ENCODE measurements at places on chromosomes 1 and 21.

GRCh38 chr1:102970496-102971078 is 137.7 kb downstream of the COL11A1 start:
- peak; percentile 62 for DNase-seq

DNA sequence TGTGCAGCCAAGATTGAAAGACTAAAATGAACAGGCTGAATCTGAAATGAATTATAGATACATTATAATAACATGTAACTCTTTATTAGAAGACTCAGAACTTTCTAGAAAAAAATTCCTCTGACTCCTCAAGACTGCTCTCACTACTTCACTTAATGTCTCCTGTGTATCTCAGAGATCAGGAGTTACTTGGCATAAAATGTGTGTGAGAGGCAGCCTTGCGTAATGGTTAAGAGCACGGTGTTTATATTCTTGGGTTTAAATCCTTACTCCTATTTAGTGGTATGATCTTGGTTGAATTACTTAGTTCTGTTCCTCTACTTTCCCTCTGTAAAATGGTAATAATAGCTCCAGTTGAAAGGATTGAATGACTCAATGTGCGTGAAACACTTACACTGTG is 634.9 kb downstream of the LTN1 start:
- DNase-seq = no peak

DNA sequence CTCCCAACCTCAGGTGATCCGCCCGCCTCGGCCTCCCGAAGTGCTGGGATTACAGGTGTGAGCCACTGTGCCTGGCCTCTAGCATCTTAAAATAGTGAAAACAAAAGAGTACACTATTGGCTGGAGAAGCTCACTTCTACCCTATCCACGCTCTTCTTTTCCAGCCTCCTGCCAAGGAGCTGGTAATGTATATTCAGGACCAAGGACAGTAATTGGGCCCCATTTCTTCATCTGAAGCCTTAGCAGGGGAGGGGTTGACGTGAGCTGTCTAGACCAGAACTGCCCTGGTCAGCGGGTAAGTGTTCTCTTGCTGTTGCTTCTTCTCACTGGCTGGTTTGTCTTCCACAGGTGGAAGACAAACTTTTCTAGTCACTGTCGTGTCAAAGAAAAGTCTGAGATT is 70.2 kb downstream of the DNM3 start:
- DNase-seq = no peak

- DNase-seq = no peak
These were observed 208.7 kb downstream of the SIPA1L2 start for GRCh38 chr1:232421143-232421796.

- DNase-seq = no peak
These were observed 12.5 kb upstream of the WNT2B start for GRCh38 chr1:112496290-112496689.

Measured in fibroblast of skin of right quadriceps (primary cell).